Dorsolateral prefrontal cortex (tissue), 122 donors: ENCODE measurements at places on chromosomes 2 and 18. TPM values are rescaled to one million over a fixed set of nuclear protein-coding genes. Genes with fewer than 3 reads are reported as not detected.

Gene DNER
- total RNA-seq, result 108 TPM

Gene CFC1
- total RNA-seq, result 0.91 TPM

Gene C2orf78
- not detected for total RNA-seq

Gene RASGRP3
- 13.6 TPM for total RNA-seq

Gene APLF
- 5.4 TPM for total RNA-seq

Gene CDH2
- total RNA-seq, result 76.8 TPM

Gene NEUROD1
- 6.3 TPM for total RNA-seq

Gene SPEG
- total RNA-seq, result 83.1 TPM

Gene KCNE4
- 2.9 TPM for total RNA-seq

Gene IL36G
- total RNA-seq, result not detected

Gene UGT1A5
- not detected for total RNA-seq

Gene FBXO15
- 3.9 TPM for total RNA-seq

Gene PID1
- 31.4 TPM for total RNA-seq

Gene ZNF396
- 3.1 TPM for total RNA-seq

Gene MDH1
- total RNA-seq, result 649 TPM

Gene C1QL2
- total RNA-seq, result 15.2 TPM

Gene MERTK
- 13.0 TPM for total RNA-seq

Gene VWA3B
- total RNA-seq, result 0.82 TPM

Gene THUMPD2
- 16.7 TPM for total RNA-seq

Gene SLC14A1
- total RNA-seq, result 220 TPM

Gene NMUR1
- 0.28 TPM for total RNA-seq

Gene LIPG
- 1.6 TPM for total RNA-seq

Gene DYSF
- total RNA-seq, result 61.8 TPM

Gene ATP5MC3
- total RNA-seq, result 129 TPM

Gene GLI2
- 2.1 TPM for total RNA-seq

Gene IGFBP2
- 29.2 TPM for total RNA-seq

Gene GALR1
- 2.8 TPM for total RNA-seq

Gene CRIM1
- total RNA-seq, result 103 TPM

Gene MC5R
- not detected for total RNA-seq

Gene TLX2
- total RNA-seq, result 0.57 TPM

Gene RPS27A
- 377 TPM for total RNA-seq

Gene GREB1
- total RNA-seq, result 38.1 TPM

Gene SPP2
- not detected for total RNA-seq

Gene SNORC
- 61.6 TPM for total RNA-seq

Gene C18orf54
- total RNA-seq, result 6.5 TPM

Gene CCDC93
- total RNA-seq, result 44.3 TPM

Gene ZNF24
- total RNA-seq, result 85.6 TPM

Gene CHRND
- total RNA-seq, result not detected

Gene KCNJ13
- total RNA-seq, result 1.7 TPM

Gene SRD5A2
- not detected for total RNA-seq

Gene HK2
- 4.9 TPM for total RNA-seq

Gene DSG1
- total RNA-seq, result 0.73 TPM

Gene GPR35
- total RNA-seq, result 6.4 TPM

Gene SLC4A3
- total RNA-seq, result 62.8 TPM

Gene MLPH
- total RNA-seq, result 2.3 TPM

Gene MYO5B
- 3.7 TPM for total RNA-seq

Gene SLC16A14
- total RNA-seq, result 24.6 TPM

Gene VIL1
- total RNA-seq, result not detected

Gene TFPI
- total RNA-seq, result 5.6 TPM

Gene SGPP2
- 14.6 TPM for total RNA-seq

Gene SERPINB4
- total RNA-seq, result not detected

Gene ICA1L
- 66.2 TPM for total RNA-seq
